Endothelial cell of coronary artery (primary cell): ENCODE measurements at places on chromosomes 5 and 9. TPM values are rescaled to one million over a fixed set of nuclear protein-coding genes. Genes with fewer than 3 reads are reported as not detected.

Gene LCP2
- not detected in 2 replicates for total RNA-seq

Gene SLC31A1
- 12.0 and 16.8 TPM in 2 replicates for total RNA-seq

Gene MCCC2
- 15.5 and 16.8 TPM in 2 replicates for total RNA-seq

Gene FOXD4L6
- under 0.01 TPM in 1 of 2 replicates, not detected in the other for total RNA-seq

Gene CDX1
- not detected in 2 replicates for total RNA-seq

Gene LRRC19
- not detected in 2 replicates for total RNA-seq

Gene PCDHA9
- total RNA-seq: 0.09 TPM in 2 replicates

Gene ARID3C
- total RNA-seq: 0.09 TPM in 2 replicates

Gene KLF4
- 0.45 and 3.8 TPM in 2 replicates for total RNA-seq

Gene ORM2
- not detected in 2 replicates for total RNA-seq
